ENCODE measurements at places on chromosomes 12 and 14. TPM values are rescaled to one million over a fixed set of nuclear protein-coding genes. Genes with fewer than 3 reads are reported as not detected.

- H3K4me3 ChIP-seq = no peak overlapping the region
- H3K36me3 ChIP-seq = no peaks in the 10 kb centered on the region
- DNase-seq = no peak
- H3K27ac ChIP-seq = peak overlapping the region; percentile 98
- H3K27me3 ChIP-seq = no peaks in the 10 kb centered on the region
Measured at GRCh38 chr12:124687917-124688316, 120.5 kb upstream of the NCOR2 start.

- no peak overlapping the region for H3K27ac ChIP-seq
- no peaks in the 10 kb centered on the region for H3K36me3 ChIP-seq
- DNase-seq = peak; percentile 25
- H3K4me1 ChIP-seq = no peaks in the 10 kb centered on the region
Measured at GRCh38 chr12:102883204-102883799, 33.7 kb downstream of the PAH start.

DNA sequence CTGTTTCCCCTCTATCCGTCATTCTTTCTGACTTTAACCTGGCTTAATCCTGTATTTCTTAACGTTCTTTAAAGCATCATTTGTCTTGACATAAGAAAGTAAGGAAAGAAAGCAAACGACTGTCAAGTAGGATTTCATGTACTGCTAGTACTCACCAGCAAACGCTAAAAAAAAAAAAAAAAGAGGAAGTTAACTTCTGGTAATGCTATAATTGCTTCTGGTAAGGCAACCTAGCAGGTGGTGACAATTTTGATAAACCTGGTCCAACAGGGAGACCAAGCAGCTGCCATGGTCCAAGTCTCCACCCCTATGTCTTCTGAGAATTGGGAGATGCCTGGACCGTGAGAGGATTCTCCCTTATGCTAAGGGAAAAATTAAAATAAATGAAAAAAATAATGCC lies 306.6 kb downstream of the DAD1 start:
- no peak overlapping the region for H3K4me3 ChIP-seq
- no peaks in the 10 kb centered on the region for H3K4me1 ChIP-seq
- no peak for DNase-seq
- no peaks in the 10 kb centered on the region for H3K27me3 ChIP-seq

DNA sequence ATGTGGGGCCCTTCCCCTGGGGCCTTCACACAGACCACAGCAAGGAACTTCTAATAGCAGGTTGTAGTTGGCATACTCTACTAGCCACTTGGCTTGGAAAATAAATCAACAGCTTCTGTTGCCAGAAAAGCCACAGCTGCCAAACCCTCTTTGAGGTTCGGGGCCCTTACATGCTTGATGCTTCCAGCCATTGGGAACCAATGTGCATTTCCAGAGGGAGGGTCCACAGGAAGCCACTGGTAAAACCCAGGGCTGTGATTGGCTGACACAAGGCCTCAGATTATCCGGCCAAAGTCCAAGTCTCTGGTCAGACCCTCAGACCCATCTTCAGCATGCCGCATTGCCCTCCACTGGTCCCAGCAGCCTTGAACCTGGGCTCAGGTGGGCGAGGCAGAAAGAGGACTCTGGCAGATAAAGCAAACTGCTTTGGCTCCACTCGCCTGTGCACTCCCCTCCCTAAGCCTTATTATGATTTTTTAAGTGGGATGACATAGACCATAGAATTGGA lies 214.4 kb downstream of the BCL11B start:
- H3K4me1 ChIP-seq = no peaks in the 10 kb centered on the region
- H3K36me3 ChIP-seq = no peaks in the 10 kb centered on the region
- no peak overlapping the region for H3K4me3 ChIP-seq
- no peaks in the 10 kb centered on the region for H3K27me3 ChIP-seq

DNA sequence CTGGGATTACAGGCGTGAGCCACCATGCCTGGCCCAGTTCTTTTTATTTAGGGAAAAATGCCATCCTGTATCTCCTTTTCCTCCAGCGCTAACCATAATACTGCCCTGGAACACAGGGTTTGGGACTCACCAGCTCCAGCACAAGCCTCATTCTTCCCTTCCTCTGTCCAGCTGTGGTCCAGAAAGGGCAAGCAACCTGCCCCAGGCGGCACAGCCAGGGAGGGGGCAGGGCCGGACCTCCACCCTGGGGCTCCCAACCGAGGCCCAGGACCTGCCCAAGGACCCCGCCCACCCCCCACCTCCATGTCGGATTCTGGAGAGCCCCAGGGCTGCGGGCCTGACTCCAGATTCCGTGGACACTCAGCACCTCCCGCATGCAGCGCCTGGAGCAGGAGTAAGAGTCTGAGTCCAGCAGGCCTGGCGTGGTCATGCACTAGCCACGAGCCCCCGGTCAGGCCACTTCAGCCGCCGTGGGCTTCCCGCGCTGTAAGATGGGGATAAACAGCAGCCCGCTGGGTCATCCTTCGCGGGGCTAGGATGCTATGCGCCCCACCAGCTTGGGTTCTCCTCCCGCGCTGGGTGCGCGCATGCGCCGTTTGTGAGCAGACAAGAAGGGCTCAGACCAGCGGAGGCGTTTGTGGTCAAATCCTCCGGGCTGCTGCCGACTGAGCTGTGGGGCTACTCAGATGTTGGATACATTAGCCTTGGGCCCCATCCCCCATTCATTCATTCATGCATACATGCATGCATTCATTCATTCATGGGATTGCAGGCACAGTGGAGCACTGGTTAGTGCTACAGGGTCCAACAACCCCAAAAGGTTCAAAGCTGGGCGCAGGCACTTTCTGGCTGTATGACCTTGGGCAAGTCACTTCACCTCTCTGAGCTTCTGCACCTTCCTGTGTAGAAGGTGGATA lies 16.3 kb downstream of the TMEM119 start:
- H3K4me3 ChIP-seq = no peak overlapping the region
- H3K27me3 ChIP-seq = no peaks in the 10 kb centered on the region
- no peak for DNase-seq

GRCh38 chr14:64758025-64758521 lies 53.8 kb downstream of the PLEKHG3 start:
- no peaks in the 10 kb centered on the region for H3K36me3 ChIP-seq
- DNase-seq = no peak
- no peak overlapping the region for H3K27ac ChIP-seq
- H3K27me3 ChIP-seq = no peaks in the 10 kb centered on the region
- H3K4me1 ChIP-seq = peaks cover 3% of the 10 kb centered on the region

DNA sequence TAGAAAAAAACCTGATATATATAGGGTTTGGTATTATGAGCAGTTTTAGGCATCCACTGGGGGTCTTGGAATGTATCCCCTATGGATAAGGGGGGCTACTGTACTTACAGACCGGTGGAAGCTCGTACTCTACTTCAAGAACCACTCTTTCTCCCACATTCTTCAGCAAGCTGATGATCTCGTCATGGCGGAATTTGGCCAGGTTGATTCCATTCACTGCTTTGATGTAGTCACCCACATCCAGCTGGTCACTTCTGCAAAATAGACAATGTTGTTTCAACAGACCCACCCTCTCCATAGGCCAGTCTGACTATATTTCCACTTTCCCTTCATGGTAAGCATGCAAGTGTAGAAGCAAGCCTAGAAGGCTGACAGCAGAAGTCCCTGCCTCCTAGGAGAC lies 139.9 kb downstream of the GRIP1 start:
- no peaks in the 10 kb centered on the region for H3K27me3 ChIP-seq
- no peak overlapping the region for H3K4me3 ChIP-seq
- H3K27ac ChIP-seq = no peak overlapping the region
- no peaks in the 10 kb centered on the region for H3K4me1 ChIP-seq
- no peak for DNase-seq
- H3K36me3 ChIP-seq = no peaks in the 10 kb centered on the region

- H3K4me3 ChIP-seq = no peak overlapping the region
- peak; percentile 59 for DNase-seq
- H3K27ac ChIP-seq = no peak overlapping the region
Measured at GRCh38 chr14:72516936-72517700, 376.8 kb downstream of the DPF3 start.

DNA sequence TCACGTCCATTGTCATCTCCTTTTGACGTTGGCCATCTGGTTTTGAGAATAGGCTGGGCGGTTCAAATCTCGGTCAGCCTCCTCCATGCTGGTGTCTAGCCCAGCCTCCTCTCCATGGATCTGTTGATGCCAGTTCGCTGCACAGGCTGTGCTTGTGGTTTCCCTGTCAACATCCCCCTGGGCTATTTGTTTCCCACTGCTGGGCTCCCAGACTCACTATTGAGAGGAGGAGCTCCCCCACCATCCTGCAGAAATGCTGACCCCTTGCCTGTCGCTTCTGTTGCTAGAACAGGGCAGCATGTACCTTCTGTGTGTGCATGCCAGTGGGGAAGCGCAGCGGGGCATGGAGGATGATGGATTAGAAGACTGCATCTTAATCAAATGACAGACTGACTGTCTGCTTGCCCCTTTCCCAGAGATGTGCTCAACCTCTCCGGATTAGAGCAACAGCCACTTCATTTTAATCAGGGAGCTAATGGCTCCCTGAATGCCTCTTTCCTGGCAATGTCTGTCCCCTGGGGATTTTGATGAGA lies 170.5 kb downstream of the TSPAN9 start:
- no peak for DNase-seq
- no peak overlapping the region for H3K4me3 ChIP-seq
- H3K27ac ChIP-seq = no peak overlapping the region

GRCh38 chr12:45324391-45324790 lies 108.5 kb downstream of the ANO6 start:
- no peaks in the 10 kb centered on the region for H3K36me3 ChIP-seq
- no peak overlapping the region for H3K4me3 ChIP-seq
- H3K27ac ChIP-seq = no peak overlapping the region
- no peak for DNase-seq
- H3K27me3 ChIP-seq = no peaks in the 10 kb centered on the region

- H3K4me3 ChIP-seq = peak overlapping the region; percentile 42
- H3K36me3 ChIP-seq = no peaks in the 10 kb centered on the region
- peaks cover 91% of the 10 kb centered on the region for H3K4me1 ChIP-seq
- peak; percentile 85 for DNase-seq
- H3K27me3 ChIP-seq = no peaks in the 10 kb centered on the region
- peak overlapping the region; percentile 99 for H3K27ac ChIP-seq
Measured at GRCh38 chr14:77040059-77040740, 11.7 kb upstream of the IRF2BPL start.

DNA sequence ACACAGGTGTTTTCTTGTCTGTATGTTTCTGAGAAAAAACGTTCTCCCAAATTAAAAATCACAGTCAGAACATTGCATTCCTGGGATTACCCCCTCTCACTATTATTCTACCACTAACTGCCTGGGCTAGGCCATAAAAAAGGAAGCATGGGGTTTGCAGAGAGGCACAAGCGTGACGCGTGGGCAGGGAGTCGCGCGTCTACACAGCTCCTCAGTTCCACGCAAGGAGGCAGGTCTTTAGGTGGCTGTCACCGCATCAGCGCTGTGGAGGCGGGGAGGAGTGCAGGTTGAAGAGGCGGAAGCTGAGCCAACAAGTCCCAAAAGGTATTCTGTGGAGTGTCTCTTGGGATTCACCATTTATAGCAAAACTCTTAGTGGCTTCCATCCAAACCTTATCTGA lies 109.9 kb downstream of the RIMBP2 start:
- no peaks in the 10 kb centered on the region for H3K4me1 ChIP-seq
- no peak overlapping the region for H3K27ac ChIP-seq
- H3K4me3 ChIP-seq = no peak overlapping the region
- H3K36me3 ChIP-seq = no peaks in the 10 kb centered on the region

GRCh38 chr12:120290609-120291305 lies 946 bp downstream of the RNU4-2 start:
- peaks cover 15% of the 10 kb centered on the region for H3K4me1 ChIP-seq
- H3K36me3 ChIP-seq = no peaks in the 10 kb centered on the region
- DNase-seq = peak; percentile 46
- H3K27me3 ChIP-seq = no peaks in the 10 kb centered on the region
- peak overlapping the region; percentile 85 for H3K27ac ChIP-seq

- H3K36me3 ChIP-seq = no peaks in the 10 kb centered on the region
- no peaks in the 10 kb centered on the region for H3K4me1 ChIP-seq
- no peak overlapping the region for H3K27ac ChIP-seq
- H3K27me3 ChIP-seq = no peaks in the 10 kb centered on the region
- H3K4me3 ChIP-seq = no peak overlapping the region
Measured at GRCh38 chr14:35231207-35231760, 60.9 kb upstream of the PSMA6 start.

DNA sequence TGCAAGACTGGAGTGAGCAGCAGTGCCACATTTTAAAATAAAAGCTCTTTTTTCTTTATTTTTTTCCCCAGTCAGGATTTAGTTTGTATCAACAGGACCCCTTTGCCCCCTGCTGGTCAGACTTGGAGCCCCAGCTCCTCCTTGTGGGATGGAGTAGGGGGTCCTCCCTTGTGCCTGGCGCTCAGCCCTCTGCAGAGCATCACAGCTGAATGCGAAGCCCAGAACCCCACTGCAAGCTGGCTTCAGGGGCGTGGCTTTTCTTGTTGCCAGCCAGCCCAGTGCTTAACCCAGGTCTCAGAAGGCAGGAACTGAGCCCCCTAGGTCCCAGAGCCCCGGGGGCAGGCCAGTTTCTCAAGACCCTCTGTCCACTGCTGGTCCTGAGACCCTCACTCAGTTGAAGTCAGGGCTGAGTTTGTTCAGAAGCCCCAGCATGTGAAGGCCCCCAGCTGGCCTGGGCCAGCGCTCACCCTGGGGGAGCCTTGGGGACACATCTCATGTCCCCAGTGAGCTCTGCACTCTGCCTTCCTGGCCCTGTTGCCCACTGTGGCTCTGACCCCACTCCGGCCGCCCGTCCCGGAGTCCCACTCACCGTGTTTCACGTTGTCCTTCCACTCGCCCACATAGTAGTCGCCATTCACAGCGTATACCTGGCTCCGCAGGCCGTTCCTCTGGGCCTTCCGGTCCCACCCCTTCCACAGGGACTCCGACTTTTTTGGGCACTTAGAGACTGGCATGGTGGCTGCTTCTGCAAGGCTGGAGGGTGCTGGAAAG lies 519 bp downstream of the MORN3 start:
- peaks cover 12% of the 10 kb centered on the region for H3K4me1 ChIP-seq
- DNase-seq = no peak

DNA sequence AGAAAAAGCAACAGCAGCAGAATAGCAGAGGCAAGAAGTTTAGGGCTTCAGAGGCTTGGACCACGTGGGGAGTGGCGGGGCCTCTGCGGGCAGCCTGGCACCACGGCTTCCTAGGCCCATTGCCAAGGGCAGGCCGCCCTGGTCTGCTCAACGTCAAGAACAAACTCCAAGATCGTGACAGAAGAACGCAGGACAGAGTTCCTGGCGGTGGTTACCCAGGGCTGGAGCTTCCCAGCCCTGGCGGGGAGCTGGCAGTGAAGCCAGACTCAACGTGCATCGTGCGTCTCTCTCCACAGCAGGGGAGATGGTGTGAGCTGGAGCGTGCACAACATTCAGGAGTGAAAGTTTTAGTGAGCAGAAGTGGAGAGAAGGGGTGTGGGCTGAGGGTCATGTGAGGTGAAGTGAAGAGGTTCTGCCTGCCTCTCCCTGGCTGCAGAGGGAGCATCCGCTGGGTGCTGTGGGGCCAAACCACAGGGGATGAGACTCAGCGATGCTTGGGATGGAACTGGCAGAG lies 13.9 kb upstream of the CACNA2D4 start:
- H3K27ac ChIP-seq = no peak overlapping the region
- no peak overlapping the region for H3K4me3 ChIP-seq
- no peaks in the 10 kb centered on the region for H3K36me3 ChIP-seq
- no peak for DNase-seq
- H3K4me1 ChIP-seq = peaks cover 3% of the 10 kb centered on the region

- H3K27ac ChIP-seq = no peak overlapping the region
- no peak for DNase-seq
- no peaks in the 10 kb centered on the region for H3K4me1 ChIP-seq
- H3K36me3 ChIP-seq = no peaks in the 10 kb centered on the region
- H3K4me3 ChIP-seq = no peak overlapping the region
Measured at GRCh38 chr12:94829552-94829951, 173.9 kb downstream of the NDUFA12 start.

AQP6 gene
- total RNA-seq = 0.31 TPM

AJUBA gene
- 50.2 TPM for total RNA-seq

CAMKK2 gene
- 37.8 TPM for total RNA-seq

OR4E2 gene
- not detected for total RNA-seq

NTN4 gene
- total RNA-seq = 17.1 TPM

KRT72 gene
- not detected for total RNA-seq

IL26 gene
- not detected for total RNA-seq

MYL2 gene
- total RNA-seq = not detected

FCF1 gene
- 41.5 TPM for total RNA-seq
